ENCODE measurements at places on chromosomes 4 and X.

GRCh38 chr4:34157547-34157946 is 2086.8 kb downstream of the ARAP2 start:
- no peak for DNase-seq

- DNase-seq, result no peak
Observed at GRCh38 chrX:2846992-2847391, 18.3 kb downstream of the GYG2 start.

DNA sequence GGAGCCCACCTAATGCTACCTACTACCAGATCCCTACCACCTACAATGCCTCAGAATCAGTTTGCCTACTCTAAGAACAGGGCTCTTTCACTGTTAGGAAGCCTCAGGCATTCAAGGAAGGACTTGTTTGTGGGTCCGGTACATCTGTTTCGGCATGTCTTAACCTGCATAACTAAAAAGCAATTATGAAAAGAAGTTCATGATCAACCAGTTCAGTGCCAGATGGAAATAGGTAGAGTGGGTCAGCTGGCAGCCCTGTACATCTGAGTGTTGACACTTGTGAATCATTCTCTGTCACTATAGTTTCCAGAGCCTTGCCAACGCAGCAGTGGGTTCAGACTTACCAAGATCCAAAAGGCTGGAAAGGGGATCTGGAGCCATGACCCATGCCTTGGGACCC is 3.3 kb downstream of the TMEM185A start:
- no peak for DNase-seq

GRCh38 chr4:136036744-136037143 is 1495.5 kb downstream of the PCDH18 start:
- DNase-seq, result no peak

GRCh38 chr4:835148-836002 is 9.4 kb upstream of the CPLX1 start:
- DNase-seq, result no peak

DNA sequence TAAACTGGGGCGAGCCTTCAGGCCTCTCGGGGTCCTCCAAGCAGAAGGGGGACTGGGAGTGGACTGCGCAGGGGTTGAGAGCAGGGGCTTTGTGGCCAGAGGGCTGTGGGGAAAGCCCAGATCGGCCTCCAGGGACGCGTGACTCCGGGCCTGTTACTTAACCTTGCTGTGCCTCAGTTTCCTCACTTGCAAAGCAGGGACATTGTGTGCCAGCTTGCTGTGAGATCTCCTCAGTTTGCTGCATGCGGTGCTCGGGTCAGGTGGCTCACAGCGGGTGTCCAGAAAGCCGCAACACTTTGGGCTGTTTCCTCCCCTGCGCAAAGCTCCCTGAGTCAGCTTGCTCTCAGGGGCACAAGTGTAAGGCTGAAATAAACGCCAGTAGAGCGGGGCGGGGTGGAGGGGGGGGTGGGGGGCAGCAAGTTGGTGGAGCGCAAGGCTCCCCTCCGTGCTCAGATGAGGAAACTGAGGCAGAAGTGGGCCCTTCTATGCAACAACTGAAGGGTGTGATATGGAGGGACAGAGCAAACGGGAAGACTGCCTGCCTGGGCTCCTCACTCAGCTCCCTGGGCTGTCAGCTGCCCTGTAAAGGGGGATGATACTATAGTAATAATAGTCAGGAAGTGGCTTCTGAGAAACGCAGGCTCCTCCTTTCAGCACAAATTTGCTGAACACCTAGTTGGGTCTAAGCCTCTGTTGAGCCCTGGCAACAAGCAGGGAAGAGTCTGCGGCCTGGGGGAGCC is 101.0 kb downstream of the HMX1 start:
- no peak for DNase-seq

- no peak for DNase-seq
Observed at GRCh38 chr4:117417856-117418255, 332.5 kb upstream of the TRAM1L1 start.

- DNase-seq, result no peak
Observed at GRCh38 chr4:99723612-99724011, 66.0 kb upstream of the C4orf54 start.

GRCh38 chr4:123017636-123018395 is 95.4 kb upstream of the NUDT6 start:
- DNase-seq, result no peak

- no peak for DNase-seq
Observed at GRCh38 chr4:147103403-147103946, 157.8 kb upstream of the TTC29 start.

DNA sequence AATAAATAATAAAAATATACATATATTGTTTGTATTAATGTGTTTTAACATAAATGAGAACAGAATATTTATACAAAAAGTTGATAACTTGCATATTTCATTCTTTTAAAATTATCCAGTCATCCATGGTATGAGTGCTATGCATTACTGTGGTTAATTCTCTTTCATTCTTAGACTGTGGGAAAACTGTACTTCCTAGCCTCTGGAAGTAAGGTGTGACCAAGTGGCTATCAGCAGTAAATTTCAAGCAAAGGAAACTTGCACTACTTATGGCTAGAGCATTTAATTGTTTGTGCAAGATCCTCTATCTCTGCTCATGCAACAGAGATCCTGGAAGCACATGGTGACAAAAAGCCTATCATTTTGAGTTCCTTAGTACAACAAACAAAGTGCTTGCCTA is 1054.5 kb upstream of the PABPC4L start:
- DNase-seq, result no peak

DNA sequence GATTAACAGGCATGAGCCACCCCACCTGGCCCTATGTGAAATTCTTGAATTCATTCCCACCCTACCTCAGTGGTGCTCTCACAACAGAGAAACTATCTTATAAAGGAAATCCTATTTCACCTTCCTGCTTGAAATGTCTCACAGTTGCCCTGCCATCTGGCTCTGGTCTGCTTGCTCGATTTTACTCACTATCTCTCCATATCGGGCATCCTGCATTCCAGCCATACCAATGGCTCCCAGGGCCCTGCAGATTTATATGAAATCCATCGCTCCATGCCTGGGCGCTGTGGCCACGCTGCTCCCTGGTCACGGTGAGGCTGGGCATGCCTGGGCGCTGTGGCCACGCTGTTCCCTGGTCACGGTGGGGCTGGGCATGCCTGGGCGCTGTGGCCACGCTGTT is 15.8 kb downstream of the SORBS2 start:
- DNase-seq, result no peak

Measured in effector memory CD4-positive, alpha-beta T cell (primary cell).